ENCODE measurements at places on chromosomes 5 and 9.
A peak's percentile ranks its signal among the peaks of the same experiment; 100 is the strongest.

DNA sequence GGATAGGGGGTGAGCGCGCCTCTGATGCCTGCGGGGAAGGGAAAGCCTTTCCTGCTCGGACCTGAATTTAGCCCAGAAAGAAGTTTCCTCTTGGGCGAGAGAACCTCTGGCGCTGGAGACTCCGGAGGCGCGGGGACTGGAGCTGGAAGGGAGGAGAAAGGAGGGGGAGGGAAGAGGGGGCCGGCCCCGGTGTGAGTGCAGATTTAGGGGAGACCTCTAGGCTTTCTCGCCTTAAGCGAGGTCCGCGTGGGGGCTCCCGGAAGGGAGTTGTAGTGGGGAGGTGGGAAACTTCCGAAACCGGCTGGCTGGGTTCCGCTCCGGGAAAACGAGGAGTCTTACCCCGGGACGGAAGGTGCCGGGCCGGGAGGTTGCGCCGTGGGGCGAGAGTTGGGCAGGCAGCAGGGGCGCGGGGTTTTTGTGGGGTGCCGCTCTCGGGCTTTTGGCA lies 1.3 kb downstream of the PCSK5 start:
- peak overlapping the region; percentile 79 for H3K4me3 ChIP-seq
- H3K4me1 ChIP-seq = peaks cover 20% of the 10 kb centered on the region
- no peaks in the 10 kb centered on the region for H3K36me3 ChIP-seq
- no peaks in the 10 kb centered on the region for H3K27me3 ChIP-seq
- peak; percentile 67 for DNase-seq

DNA sequence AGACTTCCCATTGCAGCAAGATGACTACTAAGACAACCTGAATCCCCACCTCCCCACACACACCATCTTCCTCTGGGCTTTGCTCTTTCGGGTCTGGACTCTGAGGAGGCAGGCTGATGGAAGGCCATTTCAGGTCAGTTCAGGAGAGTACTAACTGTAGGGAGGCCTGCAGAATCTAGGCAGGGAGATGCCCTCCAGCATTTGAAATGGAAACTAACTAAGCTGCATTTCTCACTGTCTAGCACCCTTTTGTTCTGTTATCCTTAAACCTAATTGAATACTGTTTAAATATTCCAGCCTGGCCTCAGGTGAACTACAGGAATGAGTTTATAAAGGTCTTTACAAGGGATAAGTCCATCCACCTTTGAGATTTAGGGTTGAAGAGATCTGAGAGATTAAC lies 4.9 kb upstream of the TBCA start:
- H3K4me3 ChIP-seq = no peak overlapping the region
- DNase-seq = no peak
- H3K4me1 ChIP-seq = peaks cover 4% of the 10 kb centered on the region

DNA sequence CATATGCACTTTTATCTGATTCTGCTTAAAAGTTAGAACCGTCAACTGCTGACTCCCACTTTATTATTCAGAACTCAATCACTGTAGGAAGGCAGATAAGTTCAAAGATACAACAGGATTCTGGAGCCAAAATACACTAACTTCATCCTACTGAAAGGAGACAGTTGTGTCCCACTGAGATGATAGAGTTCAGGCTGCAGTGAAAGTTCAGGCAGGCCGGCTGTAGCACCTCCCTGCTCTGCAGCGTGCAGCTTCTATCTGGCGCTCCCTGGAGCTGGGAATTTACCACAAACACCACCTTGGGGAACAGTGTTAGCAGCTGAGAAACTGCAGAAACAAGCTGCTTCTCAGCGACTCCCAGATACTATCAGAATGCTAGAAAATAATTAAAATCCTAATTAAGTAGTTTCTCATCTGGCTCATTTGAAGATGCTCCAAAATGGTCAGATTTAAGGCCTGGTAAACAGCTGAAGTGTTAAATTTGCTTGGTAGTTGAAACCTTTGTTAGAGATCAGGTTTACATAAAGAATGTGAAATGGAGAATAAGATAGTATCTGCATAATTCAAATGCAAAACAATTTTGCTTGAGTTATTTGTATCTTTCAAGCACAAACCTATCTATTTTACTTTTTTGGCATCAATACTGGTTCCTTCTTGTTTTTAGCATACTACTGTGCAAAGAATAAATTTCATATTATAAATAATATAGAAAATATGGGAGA lies 52.3 kb upstream of the CNTLN start:
- H3K27ac ChIP-seq = no peak overlapping the region
- H3K4me3 ChIP-seq = no peak overlapping the region
- no peaks in the 10 kb centered on the region for H3K36me3 ChIP-seq
- H3K4me1 ChIP-seq = no peaks in the 10 kb centered on the region

DNA sequence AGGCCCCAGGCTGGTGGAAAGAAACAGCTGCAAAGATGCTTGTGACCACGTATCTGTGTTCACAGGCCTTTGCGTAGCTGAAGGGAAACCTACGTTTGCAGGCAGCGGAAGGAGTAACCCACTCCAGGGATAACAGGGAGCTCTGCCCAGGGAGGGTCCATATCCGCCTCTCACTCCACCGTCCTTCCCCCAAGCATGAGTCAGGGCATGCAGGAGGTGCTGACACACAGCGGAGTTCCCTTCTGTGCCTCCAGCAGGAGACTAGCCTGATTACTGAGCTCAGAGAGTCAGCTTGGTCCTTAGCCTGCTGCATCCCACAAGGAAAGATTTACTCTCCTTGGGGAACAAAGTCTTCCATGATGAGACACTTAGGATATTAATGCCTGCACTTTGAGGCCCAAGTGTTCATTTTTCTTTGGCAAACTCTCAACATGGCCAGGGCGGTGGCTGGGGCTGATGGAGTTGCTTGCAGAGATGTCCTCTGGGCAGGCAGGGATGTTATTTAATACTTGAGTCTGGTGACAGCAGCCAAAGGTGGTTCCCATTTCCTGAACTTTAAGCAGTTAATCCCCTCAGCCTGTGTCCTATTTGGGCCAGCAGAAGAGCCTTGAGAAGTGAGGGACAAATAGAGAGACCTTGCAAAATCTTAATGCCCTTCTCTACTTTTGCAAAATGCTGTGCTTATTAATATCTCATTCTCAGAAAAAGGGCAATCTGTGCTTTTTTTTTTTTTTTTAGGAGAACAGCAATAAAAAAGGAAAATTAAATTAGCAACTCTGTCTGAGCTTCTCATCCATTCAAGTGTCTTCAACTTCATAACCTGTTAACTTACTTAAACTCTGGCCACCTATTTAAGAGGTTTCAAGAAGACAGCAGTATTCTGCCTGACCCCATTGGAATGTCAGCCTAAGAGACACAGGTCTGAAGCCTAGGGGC lies 222.1 kb downstream of the HSPA4 start:
- H3K27me3 ChIP-seq = no peaks in the 10 kb centered on the region
- no peaks in the 10 kb centered on the region for H3K4me1 ChIP-seq
- no peak for DNase-seq
- no peak overlapping the region for H3K4me3 ChIP-seq
- no peak overlapping the region for H3K27ac ChIP-seq

GRCh38 chr5:142096382-142096781 lies 12.2 kb upstream of the NDFIP1 start:
- no peak overlapping the region for H3K4me3 ChIP-seq
- no peak overlapping the region for H3K27ac ChIP-seq
- no peak for DNase-seq
- H3K27me3 ChIP-seq = no peaks in the 10 kb centered on the region
- peaks cover 9% of the 10 kb centered on the region for H3K4me1 ChIP-seq
